Glutamatergic neuron (in vitro differentiated cells): ENCODE measurements at places on chromosomes 1 and 21.

DNA sequence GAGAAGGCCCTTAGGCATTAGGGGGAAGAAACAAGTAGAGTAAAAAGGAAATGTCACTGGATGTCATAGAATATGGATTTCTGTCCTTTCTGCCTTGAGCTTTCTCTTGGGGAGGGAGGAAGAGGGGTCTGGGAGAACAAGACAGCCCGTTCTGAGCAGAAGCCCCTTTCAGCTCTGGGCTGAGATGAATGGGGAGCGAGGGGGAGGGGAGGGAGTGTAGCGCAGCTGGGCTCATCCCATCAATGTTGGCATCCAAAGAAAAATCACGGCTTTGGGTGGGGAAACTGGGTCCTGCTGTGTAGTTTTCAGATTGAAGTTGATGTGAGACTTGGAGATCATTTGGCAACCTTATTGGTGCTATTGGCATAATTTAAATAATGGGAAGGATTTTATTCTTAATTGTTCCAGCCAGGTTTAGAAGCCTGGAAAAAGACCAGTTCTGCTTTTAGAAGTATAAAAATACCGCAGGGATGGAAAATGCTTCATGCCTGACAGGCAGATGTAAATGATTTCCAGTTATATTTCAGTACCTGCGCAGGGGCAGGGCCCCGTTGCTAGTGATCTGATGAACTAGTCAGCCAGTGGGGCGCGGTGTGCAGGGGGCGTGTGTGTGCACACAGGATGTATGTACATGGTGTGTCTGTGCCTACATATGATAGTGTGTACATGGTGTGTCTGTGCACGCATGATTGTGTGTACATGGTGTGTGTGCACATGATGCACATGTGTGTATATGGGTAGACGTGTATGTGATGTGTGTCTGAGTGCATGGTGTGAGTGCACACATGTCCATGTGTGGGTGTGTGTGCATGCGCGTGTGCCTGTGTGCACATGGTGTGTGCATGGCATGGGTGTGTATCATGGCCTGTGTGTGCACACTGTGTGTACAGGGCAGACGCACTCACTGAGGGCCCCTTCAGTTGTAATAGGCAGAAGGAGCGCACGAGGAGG is 36.0 kb downstream of the ABCG1 start:
- no peak for DNase-seq

- DNase-seq, result no peak
Measured at GRCh38 chr1:159869173-159869572, 6.7 kb upstream of the VSIG8 start.

DNA sequence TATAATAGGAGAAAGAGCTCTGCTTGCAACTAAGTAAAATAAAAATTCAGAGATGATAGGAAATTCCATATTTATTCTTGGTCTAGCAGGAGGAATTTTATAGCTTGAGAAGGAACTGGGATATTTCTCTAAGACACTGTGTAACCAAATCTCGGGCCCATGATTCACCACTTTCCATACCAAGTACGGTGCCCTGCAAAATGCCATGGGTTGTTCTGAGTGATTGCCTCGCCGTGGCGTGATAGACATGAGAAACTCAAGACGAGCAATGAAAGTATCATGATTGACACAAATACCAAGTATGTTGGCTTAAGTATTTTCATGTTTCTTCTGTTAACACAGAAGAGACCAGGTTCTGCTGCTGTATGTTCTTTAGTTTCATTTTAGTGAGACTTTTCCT is 167.2 kb downstream of the LMO4 start:
- no peak for DNase-seq

DNA sequence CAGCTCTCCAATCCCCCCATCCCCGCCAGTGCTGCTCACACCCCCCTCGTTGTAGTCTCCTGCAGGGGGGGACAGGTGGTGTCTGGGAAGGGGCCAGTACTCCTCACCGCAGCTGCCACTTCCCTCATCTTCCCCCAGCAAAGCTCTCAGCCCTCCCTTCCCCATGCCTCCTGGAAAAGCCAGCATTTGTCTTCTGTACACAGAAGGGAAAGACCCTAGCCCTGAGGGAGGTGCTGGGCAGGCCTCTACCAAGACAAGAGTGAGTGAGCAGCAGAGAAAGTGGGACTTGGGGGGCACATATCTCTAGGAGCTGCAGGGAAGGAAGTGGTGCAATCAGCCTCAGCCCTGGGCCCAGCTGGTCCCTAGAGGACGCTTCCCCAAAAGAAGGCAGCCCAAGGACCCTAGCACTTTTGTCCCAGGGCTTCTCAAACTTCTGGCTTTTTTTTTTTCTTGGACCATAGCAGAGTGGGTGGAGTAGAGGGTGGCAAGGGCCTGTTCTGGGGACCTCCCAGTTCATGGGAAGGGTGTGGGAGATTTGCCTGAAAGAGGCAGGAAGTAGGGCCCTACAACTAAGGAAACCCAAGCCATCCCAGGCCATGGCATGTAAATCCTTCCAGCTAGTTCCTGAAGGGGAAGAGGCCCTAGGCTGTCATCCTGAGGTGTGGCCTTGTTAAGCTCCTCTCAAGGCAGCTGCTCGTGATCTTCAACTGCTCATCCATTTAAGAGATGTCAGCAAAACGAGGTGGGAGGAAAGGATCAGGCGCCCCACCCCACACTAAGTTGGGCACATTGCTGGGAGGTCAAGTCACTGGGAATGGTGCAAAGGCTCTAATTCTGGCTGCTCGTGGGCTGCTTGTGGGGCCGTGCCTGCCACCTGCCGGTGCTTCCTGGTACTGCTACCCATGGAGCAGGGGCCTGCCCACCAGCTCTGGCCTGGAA is 12.6 kb downstream of the ZC3H12A start:
- DNase-seq, result peak; percentile 90

- DNase-seq, result no peak
Measured at GRCh38 chr1:60331647-60332046, 258.1 kb upstream of the C1orf87 start.

DNA sequence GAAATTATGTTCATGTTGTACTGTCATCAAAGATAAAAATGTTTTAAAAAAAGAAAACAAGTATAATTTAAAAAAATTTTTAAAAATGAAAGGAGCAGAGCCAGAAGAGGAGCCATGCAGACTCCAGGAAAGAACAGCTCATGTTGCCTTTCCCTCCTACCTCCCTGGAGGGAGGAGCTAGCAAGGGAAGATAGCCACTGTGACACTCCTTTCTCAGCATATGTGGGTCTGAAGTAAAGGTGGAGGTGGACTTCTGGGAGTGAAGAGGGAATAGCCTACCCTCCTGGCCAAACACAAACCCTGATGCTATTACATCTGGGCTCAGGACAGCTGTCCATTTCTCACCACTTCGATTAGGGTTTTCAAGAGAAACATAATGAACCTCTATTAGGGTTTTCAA is 54.2 kb downstream of the SLC2A1 start:
- no peak for DNase-seq
